Jurkat, Clone E6-1 (cell line): ENCODE measurements at places on chromosomes 4 and X.

DNA sequence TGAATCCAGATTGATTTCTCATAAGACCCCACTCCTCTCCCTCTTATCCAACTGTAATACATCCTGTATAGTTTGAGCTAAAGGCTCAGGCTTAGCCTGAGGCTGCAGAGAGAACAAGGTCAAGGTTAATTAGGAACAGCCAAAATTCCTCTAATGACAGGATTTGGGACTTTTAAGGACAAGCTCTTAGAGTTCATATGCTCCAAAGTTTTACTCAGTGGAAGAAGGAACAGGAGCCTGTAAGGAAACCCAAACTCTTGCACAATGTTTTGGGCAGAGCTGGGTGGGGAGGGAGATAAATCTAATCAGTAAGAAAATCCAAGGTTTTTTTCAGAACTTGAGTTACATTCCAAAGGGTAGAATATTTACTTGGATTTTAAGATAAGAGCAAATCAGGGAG lies 238.8 kb downstream of the QDPR start:
- DNase-seq: no peak

DNA sequence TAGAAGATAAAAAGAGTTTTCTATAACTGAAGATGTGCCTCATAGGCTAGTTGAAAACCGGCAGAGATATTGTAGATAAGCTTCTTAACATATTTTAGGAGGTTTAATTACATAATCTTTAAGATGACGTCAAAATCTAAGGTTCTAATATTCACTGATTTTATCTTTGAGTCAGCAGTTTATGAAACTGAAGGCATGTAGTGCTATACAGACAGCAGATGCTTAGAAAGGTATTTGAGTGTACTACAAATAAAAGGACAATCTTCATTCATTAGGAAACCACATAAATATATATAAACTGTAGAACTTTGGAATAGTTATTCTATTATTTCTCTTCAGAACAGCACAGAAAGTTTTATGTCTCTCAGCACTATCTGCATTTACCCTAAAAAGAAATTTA lies 504.8 kb downstream of the IL15 start:
- DNase-seq: no peak

DNA sequence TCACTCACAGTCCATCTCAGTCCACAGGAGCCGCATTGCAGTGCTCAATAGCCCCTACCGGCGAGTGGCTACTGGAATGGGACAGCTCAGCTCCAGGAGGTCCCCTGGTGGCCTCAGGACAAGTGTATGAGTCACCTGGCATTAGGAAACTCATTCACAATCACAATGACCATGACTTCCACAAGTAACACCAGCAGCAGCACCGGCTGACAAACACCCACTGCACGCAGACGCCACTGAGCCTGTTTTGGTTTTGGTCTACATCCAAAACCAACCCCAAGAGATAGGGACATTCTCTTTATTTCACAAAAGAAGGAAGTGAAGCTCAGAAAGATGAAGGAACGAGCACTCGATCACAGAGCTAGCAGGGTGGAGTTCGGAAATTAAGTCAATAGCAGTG lies 8.1 kb downstream of the JAKMIP1 start:
- no peak for DNase-seq

DNA sequence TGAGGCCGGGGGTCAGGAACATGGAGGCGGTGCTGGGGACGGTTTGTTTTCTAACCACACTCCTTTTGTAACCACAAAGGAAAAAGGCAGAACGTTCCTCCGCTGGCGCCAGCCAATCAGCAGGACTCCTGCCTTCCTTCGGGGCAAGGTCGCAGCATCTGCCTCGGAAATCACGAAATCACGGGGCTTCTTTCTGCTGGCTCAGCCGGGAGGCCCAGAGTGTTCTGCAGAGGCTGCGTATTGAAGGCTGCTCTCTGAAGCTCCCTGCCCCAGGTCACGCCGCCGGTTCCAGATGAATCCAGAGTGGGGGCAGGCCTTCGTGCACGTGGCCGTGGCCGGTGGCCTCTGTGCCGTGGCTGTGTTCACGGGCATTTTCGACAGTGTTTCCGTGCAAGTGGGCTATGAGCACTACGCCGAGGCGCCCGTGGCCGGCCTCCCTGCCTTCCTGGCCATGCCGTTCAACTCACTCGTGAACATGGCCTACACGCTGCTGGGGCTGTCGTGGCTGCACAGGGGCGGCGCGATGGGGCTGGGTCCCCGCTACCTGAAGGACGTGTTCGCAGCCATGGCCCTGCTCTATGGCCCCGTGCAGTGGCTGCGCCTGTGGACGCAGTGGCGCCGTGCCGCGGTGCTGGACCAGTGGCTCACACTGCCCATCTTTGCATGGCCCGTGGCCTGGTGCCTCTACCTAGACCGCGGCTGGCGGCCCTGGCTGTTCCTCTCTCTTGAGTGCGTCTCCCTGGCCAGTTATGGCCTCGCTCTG lies 9.4 kb downstream of the TMEM187 start:
- peak; percentile 92 for DNase-seq

GRCh38 chr4:3421470-3421869 lies 20.3 kb upstream of the HGFAC start:
- no peak for DNase-seq

- DNase-seq: no peak
Measured at GRCh38 chrX:72309297-72310071, 3.8 kb upstream of the CITED1 start.

DNA sequence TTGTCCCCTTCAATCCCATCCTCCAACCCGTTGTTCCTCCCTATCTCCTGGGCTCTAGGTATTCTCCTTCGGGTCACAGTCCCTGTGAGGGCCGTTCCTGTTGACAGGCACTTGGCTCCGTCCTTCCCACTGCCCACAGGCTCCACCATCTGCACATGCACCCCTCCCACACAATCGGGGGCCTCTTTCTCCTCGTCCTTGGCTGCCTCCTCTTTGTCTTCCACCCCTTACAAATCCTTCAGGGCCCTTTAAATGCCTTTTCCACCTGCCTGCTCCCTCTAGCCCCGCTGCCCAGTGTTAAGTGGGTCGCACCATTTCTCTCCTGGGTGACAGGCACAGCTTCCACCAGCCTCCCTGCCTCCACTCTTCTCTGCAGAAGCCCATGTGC lies 2.7 kb upstream of the AVPR2 start:
- DNase-seq: no peak
